MG63 (cell line): ENCODE measurements at places on chromosomes 2 and 18. TPM values are rescaled to one million over a fixed set of nuclear protein-coding genes. Genes with fewer than 3 reads are reported as not detected.

Gene STON1
- 1.7 and 2.2 TPM in 2 replicates for total RNA-seq

Gene BCL2L11
- total RNA-seq: 1.1 and 1.8 TPM in 2 replicates

Gene DAPL1
- not detected in 2 replicates for total RNA-seq

Gene GALNT5
- 3.1 and 4.8 TPM in 2 replicates for total RNA-seq

Gene COMMD1
- 24.8 and 210 TPM in 2 replicates for total RNA-seq

Gene GPR17
- total RNA-seq: not detected in 2 replicates

GRCh38 chr18:48776641-48777025, 174.1 kb downstream of the SMAD7 start:
- DNase-seq: no peak

DNA sequence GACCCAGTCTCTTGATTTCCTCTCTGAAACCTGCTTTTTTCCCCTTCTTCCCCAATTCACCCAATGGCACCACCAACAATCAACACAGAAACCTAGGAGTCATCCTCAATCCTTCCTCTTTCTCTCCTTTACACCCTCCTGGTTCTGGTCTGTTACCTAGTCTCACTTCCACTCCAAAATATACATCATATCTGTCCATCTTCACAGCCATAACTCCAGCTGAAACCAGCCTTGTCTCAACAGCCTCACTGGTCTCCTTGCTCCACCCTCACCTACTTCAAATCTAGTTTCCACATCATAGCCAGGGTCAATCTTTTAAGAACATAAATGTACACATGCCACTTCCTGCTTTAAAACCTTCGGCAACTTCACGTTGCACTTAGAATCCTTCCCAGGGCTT, 11.8 kb upstream of the TWSG1 start:
- no peak for DNase-seq

DNA sequence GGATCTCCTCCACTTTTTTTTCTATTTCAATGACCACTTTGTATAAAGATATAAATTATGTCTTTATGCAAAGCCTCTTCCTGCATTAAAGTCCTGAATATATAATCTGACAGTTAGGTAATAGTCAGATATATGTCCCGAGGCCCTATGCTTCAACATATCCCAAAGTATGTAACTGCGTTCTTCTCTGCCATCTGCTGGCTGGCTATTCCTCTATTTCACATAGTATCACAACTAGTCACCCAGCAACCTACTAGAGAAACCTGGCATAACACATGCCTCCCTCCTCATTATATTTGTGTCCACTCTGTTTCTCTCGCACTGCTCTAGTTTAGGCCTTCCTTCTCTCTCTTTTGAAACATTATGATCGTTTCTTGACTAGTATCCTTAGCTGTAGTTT, 640.8 kb downstream of the DPP10 start:
- peak; percentile 23 for DNase-seq

GRCh38 chr2:25161055-25161781, 7.2 kb downstream of the POMC start:
- no peak for DNase-seq

GRCh38 chr2:240240781-240241180, 100.3 kb upstream of the OTOS start:
- DNase-seq: no peak

GRCh38 chr2:73812635-73813034, 16.1 kb upstream of the STAMBP start:
- DNase-seq: no peak

GRCh38 chr18:924987-925386, 20.3 kb downstream of the ADCYAP1 start:
- DNase-seq: no peak
